ENCODE measurements at places on chromosomes 13 and 19.

- no peak for DNase-seq
Measured at GRCh38 chr13:45627656-45628055, 12.1 kb upstream of the ERICH6B start.

DNA sequence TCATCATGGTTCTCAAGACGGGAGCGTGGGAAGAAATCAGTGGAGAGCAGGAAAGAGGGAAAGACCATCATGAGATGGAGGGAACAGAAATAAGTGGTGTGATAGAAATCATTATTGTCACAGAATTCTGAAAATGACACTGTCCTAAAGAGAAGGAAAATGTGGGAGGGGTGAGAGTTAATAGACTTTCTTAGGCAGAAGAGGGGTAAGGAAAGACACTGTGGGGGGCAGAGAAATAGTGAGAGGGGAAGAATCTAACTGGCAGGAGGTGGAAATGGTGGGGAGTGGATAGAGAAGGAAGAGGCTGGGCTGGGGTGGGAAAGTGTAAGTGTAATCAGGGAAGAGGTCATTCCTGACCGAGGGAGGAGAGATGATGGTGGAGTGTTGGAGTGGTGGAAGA is 3.2 kb downstream of the PINLYP start:
- no peak for DNase-seq

- no peak for DNase-seq
Measured at GRCh38 chr13:97376981-97377380, 57.0 kb upstream of the RAP2A start.

DNA sequence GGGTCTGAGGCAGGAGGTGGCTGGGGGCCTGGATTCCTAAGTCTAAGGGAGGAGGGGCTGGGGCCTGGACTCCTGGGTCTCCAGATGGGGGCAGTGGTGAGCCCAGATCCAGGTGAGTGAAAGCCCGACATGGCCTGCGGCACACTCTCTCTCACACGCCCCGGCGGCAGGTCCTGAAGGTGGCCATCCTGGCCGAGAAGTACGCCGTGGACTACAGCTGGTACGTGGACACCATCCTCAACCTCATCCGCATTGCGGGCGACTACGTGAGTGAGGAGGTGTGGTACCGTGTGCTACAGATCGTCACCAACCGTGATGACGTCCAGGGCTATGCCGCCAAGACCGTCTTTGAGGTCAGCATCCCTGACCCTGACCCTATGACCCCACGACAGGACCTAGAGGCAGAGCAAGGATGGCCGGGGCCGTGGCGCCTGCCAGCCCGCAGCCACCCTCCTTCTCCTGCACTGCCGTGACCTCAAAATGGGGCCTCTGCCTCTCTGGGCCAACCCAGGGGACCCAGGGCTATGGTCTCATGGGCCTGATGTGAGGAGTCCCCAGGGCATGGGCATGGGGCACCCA is 13.2 kb downstream of the FUZ start:
- DNase-seq, result no peak

DNA sequence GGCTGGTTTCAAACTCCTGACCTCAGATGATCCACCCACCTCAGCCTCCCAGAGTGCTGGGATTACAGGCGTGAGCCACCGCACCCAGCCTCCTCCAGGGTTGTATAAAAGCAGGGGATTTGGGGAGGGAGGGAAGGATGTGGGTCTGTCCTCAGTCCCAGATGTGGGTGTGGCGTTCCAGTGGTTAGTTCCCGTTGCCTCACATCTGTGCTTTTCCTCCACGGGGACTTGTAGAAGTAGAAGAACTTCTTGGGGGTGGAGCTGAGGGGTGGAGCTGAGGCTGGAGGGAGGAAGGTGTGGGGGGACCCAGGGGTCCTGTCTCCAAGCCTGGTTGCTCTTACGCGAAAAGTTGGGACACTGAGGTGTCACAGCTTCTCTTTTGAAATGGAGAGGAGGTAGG is 514 bp upstream of the MCEMP1 start:
- DNase-seq, result no peak
